Stimulated activated CD4-positive, alpha-beta T cell treated with anti-CD3 and anti-CD28 coated beads, Interleukin-1b, Interleukin-23, amount 100 ng/mL, for 1 hour (primary cell): ENCODE measurements at places on chromosomes 6 and 20.
A peak's percentile ranks its signal among the peaks of the same experiment; 100 is the strongest.

DNA sequence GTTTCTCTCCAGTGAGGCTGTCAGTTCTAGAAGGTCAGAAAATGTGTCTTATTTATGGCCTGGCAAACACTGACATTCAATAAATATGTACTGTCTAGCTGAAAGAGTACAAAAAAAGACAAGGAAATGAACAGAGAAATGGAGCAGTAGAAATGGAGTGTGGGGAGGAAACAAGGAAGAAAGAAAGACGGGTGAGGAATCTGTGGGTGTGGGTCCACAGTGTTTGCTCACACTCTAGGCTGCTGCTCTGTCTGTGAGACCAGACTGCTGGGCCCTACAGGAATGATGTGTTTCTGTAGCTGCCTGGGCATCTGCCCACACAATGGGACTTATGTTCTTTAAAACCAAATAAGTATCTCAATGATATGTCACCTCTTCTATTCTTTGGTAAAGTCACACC lies 114.2 kb downstream of the MOXD1 start:
- DNase-seq: no peak

DNA sequence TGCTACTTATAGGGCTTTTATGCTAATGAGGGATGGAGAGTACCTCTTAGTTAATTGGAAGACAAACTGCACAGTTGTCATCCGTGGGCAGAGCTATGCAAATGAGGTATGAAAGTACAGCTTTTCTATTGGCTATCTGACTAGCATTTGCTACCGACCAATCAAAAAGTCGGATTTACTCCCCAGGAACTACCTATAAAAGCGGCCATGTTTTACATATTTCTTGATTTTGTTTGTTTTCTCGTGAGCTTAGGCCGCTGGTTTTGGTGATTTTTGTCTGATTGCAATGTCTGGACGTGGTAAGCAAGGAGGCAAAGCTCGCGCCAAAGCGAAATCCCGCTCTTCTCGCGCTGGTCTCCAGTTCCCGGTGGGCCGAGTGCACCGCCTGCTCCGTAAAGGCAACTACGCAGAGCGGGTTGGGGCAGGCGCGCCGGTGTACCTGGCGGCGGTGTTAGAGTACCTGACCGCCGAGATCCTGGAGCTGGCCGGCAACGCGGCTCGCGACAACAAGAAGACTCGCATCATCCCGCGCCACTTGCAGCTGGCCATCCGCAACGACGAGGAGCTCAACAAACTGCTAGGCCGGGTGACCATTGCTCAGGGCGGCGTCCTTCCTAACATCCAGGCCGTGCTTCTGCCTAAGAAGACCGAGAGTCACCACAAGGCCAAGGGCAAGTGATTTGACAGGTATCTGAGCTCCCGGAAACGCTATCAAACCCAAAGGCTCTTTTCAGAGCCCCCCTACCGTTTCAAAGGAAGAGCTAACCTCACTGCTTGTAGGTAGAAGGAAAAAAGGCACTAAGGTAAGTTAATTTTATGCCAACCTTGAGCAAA lies 36.9 kb downstream of the HFE start:
- DNase-seq: peak; percentile 9

- no peak for DNase-seq
These were observed 405 bp downstream of the RALGAPA2 start for GRCh38 chr20:20712004-20712473.

GRCh38 chr6:64330694-64331307 lies 695.2 kb downstream of the PHF3 start:
- DNase-seq: no peak

GRCh38 chr20:31869942-31870725 lies at the start of the genes DUSP15 and TTLL9:
TSS of gene DUSP15 (minus strand) at chr20:31870527. CDS start at chr20:31870337, 190 bp downstream.
TSS of gene TTLL9 (plus strand) at chr20:31870634. CDS start at chr20:31871127, 493 bp downstream.
- no peak for DNase-seq
